ENCODE measurements at places on chromosomes 3 and 15.

GRCh38 chr3:15768421-15769255 lies 29.1 kb downstream of the ANKRD28 start:
- no peak for DNase-seq

- DNase-seq = no peak
Measured at GRCh38 chr15:79122991-79123390, 32.4 kb upstream of the RASGRF1 start.

DNA sequence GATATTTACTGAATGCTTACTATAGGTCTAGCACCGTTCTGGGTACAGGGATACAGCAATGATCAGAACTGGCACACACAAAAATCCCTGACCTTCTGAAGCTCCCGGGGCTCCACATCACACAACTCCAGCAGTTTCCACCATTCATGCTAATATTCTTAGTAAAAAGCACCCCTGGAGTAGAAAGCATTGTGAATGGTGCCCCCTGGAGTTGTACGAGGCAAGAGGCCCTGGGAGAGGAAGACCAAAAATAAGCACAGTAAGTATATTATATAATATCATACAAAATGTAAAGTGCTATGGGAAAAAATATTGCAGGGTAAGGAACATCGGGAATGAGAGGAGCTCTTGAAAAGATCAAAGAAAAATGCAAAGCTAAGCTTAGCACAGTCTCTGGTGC lies 790 bp upstream of the SRGAP3 start:
- DNase-seq = no peak

DNA sequence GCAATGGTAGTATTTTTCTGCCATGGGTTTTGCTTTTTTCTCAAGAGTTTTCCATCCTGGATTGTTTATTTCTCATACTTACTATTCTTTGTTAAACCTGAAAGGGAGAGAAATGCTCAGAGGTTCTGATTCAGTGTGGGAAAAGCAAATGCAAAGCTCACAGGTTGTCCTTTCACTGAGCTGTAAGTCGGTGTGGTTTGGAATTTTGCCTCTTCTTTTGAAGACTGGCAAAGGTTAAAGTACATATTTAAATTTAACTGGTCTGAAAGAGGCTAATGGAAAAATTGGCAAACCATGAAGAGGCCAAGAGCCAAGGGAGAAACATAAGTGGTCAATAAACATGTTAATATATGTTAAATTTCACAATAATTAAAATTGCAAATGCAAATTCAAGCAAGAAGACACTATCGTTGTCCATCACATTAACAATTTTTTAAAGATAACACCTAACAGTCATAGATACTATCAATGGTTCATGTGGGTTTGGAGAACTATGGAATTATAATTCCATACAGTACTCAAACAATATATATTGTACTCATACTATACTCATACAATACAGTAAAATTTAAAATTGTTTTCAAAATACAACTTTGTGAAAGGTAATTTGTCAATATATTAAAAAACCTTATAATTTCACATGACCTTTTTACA lies 246.8 kb upstream of the STT3B start:
- no peak for DNase-seq

- DNase-seq = no peak
Measured at GRCh38 chr15:67098768-67099282, 33.4 kb downstream of the SMAD3 start.

GRCh38 chr3:55147856-55148720 lies 220.2 kb upstream of the LRTM1 start:
- no peak for DNase-seq

DNA sequence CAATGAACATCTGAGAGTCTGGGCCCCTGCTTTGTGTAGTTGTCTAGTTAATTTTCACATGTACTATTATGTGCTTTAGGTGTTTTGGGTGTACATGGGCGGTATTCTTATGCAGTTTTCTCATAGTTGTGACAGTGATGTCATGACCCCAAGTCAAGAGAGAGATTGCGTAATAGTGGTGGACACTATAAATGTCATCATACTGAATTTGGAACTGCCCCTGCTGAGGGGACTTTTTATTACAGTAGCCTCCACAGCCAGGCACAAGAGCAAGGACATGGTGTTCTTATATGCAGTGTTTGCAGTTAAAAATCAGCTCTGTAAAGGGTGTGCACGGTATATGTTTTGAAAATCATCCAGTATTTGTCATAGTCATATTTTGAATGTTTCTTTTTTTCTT lies 29.5 kb downstream of the ABHD2 start:
- no peak for DNase-seq

GRCh38 chr3:71577011-71577410 lies 6.5 kb downstream of the FOXP1 start:
- no peak for DNase-seq

DNA sequence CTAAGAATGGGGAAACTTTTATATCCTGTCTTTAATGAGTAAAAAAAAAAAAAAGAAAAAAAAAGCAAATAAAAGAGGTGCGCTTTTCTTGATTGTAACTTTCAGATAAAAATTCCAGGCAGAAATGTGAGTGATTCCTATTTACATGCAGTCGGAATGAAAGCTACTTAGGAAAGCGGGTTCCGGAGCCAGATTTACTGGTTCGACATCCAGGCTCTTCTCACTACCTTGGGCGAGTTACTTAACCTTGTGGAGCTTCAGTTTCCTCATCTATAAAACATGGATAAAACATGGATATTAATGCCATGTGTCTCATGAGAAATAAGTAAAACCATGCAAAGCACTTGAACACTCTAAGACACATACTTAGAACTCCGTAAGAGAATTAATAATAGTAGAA lies 169.2 kb downstream of the TP63 start:
- no peak for DNase-seq

DNA sequence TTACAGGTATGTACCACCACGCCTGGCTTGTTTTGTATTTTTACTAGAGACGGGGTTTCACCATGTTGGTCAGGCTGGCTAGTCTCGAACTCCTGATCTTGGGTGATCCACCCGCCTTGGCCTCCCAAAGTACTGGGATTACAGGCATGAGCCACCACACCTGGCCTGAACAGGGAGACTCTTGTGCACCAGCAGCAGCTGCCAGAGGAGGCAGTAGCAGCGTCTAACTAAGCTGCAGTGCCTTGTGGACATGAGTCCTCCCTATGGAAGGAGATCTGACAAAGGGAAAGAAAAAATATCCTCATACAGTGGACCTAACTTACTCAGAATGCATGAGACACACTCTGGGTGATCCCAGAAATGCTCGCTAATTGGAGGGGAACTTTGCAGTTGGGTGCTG lies 36.8 kb upstream of the NEO1 start:
- DNase-seq = no peak

DNA sequence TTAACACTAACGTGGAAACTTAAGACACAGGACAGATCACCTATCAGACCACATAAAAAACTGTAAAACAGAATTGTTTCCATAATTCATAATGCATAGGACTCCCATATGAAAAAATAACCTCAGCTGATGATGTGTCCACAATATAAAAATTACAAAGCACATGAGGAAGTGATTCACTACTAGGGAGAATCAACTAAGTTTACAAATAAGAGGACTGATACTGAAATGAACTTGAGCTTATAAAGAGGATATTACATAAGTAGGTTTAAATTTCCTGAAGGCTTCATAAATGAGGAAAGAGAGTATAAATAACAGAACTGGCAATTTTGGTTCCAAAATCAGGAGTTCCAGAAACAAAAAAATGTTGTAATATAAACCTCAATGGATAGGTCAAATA lies 111.9 kb downstream of the SAMMSON start:
- DNase-seq = no peak

All from NCI-H2107 (cell line).